ENCODE measurements at places on chromosomes 2 and 18.

GRCh38 chr2:16640867-16641266 is 24.8 kb downstream of the CYRIA start:
- DNase-seq = no peak
- H3K4me3 ChIP-seq = no peak overlapping the region
- no peaks in the 10 kb centered on the region for H3K4me1 ChIP-seq
- H3K27me3 ChIP-seq = no peaks in the 10 kb centered on the region
- no peak overlapping the region for H3K27ac ChIP-seq

- no peaks in the 10 kb centered on the region for H3K27me3 ChIP-seq
- H3K27ac ChIP-seq = no peak overlapping the region
- H3K36me3 ChIP-seq = no peaks in the 10 kb centered on the region
- no peaks in the 10 kb centered on the region for H3K4me1 ChIP-seq
- H3K4me3 ChIP-seq = no peak overlapping the region
Observed at GRCh38 chr2:201888426-201888800, 82.1 kb downstream of the CDK15 start.

- peaks cover 11% of the 10 kb centered on the region for H3K4me1 ChIP-seq
- H3K27me3 ChIP-seq = no peaks in the 10 kb centered on the region
- H3K27ac ChIP-seq = no peak overlapping the region
Observed at GRCh38 chr2:215888680-215889079, 124.7 kb downstream of the MREG start.

- no peak overlapping the region for H3K27ac ChIP-seq
Observed at GRCh38 chr2:221104361-221104811, 467.7 kb downstream of the EPHA4 start.

GRCh38 chr2:182606728-182607681 is 109.1 kb upstream of the DNAJC10 start:
- no peak overlapping the region for H3K4me3 ChIP-seq
- no peak for DNase-seq
- no peaks in the 10 kb centered on the region for H3K4me1 ChIP-seq
- no peaks in the 10 kb centered on the region for H3K27me3 ChIP-seq
- no peaks in the 10 kb centered on the region for H3K36me3 ChIP-seq

- H3K27me3 ChIP-seq = no peaks in the 10 kb centered on the region
- no peak for DNase-seq
- H3K36me3 ChIP-seq = no peaks in the 10 kb centered on the region
Observed at GRCh38 chr2:1286929-1287328, 126.3 kb upstream of the TPO start.

DNA sequence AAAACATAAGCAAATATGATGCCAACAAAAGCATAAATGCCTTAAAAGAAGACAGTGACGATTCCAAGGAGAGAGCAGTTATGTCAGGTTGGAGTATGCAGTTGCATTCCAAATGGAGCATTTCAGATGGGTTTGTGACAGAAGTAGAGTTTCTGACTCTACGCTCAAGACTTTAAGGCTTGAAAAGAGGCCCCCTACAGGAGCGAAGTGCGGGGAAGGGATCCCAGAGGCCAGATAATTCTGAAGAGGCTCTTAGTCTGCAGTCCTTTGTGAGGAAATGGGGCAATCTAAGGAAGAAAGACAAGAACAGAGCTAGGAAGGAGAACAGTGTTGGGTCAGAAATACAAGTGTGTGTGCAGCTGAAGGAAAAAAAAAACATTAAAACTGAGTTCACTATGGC is 95.5 kb downstream of the ZNF521 start:
- DNase-seq = no peak
- no peaks in the 10 kb centered on the region for H3K27me3 ChIP-seq
- H3K36me3 ChIP-seq = no peaks in the 10 kb centered on the region
- H3K27ac ChIP-seq = no peak overlapping the region

GRCh38 chr2:240836781-240837467 is 16.9 kb upstream of the KIF1A start:
- H3K27ac ChIP-seq = no peak overlapping the region
- H3K36me3 ChIP-seq = no peaks in the 10 kb centered on the region
- H3K4me3 ChIP-seq = no peak overlapping the region
- DNase-seq = no peak

DNA sequence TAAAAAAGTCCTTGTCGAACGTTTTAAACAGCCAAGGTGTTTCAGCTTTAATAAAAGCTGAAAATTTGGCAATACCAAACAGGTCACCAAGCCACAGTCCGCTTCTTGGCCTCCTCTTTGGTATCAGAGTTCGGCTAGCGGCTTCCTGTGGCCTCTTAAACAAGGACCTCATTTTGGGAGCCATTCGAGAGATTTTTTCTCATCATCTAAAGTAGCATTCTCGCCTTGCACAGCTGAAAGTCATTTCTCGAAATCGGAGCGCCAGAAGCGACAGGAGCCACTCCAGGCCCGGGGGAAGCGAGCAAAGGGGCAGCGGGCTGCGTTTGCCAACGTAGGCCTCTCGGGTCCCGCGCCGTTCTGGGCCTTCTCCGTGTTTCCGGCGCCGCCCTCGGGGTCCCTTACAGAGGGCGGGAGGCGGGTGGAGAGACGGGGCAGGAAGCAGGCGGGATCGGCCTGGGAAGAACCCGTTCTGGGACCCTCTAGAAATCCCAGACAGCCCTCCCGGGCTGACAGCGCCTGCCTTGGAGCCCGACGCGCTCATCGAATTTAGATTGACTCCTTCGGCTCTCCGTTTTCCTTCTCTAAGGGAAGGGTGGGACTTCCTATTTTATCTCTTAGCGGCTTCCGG is 522 bp upstream of the ZNF407 start:
- H3K27me3 ChIP-seq = no peaks in the 10 kb centered on the region
- peak overlapping the region; percentile 85 for H3K27ac ChIP-seq
- H3K36me3 ChIP-seq = peaks cover 5% of the 10 kb centered on the region
- peak; percentile 94 for DNase-seq
- H3K4me1 ChIP-seq = peaks cover 14% of the 10 kb centered on the region

GRCh38 chr18:53797998-53798495 is 426.4 kb downstream of the MBD2 start:
- H3K36me3 ChIP-seq = no peaks in the 10 kb centered on the region
- H3K27me3 ChIP-seq = no peaks in the 10 kb centered on the region
- no peak overlapping the region for H3K4me3 ChIP-seq
- H3K4me1 ChIP-seq = peaks cover 21% of the 10 kb centered on the region
- H3K27ac ChIP-seq = peak overlapping the region; percentile 69
- DNase-seq = peak; percentile 73

GRCh38 chr2:163191372-163191771 is 352.8 kb upstream of the KCNH7 start:
- no peaks in the 10 kb centered on the region for H3K36me3 ChIP-seq
- H3K4me3 ChIP-seq = no peak overlapping the region

DNA sequence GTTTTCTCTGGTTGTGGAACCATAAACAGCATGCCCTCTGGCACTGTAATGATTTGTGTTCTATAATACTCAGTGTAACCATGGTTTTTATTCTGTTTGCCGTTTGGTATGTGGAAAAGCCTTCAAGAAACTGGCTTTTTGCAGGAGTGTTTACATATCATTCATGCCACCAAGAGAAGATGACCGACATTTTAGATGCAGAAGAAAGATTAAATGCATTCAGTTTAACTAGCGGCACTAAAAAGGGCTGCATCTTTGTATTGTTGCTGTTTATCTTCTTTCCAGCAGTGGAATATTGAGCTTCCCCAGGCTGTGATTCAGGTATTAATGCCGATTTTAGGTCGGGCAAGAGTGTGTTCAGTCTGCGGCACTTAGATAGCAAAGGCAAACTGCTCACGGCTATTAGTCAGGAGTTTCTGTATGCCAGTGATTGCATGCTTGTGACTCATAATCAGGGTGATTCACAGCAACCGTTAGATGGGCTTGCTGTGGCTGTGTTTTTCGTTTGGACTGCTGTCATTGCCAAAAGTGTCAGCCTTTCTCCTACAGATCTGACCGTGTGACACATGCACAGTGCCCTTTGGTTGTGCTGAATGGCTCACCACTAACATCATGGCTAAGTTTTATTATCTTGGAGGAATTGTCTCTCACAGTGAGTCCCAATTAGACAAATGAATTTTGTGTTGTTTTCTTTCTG is 479.7 kb downstream of the PARD3B start:
- H3K4me3 ChIP-seq = no peak overlapping the region
- no peak for DNase-seq
- no peak overlapping the region for H3K27ac ChIP-seq
- H3K36me3 ChIP-seq = no peaks in the 10 kb centered on the region

DNA sequence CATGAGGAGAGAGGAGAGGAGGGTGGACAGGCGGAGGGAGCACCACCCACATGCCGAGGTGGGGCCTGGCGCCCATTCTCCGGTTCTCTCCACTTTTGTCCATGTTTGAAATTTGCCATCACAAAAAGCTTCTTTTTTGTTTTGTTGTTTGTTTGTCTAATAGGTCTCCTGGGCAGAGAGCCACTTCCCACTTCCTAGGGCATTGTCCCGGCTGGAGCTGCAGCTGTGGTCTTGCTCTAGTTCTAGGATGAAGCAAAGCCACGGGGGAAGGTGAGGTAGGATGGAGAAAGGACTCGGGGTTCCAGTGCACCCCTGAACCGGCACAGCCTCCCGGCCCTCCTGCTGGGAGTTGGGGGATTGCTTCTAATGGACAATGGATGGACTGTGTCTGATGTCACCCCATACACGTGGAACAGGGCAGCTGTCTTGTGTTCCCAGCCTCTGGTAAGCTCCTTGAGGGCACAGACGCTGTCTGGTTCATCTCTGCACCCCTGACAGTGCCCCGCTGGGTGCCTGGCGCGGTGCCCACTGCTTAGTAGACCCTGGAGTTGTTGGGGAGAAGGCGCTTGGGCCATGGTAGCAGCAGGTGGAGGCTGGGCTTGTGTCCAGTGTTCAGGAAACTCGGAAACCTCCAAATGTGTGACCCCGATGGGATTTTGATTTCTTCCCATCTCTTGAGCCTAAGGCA is 278.4 kb downstream of the NDUFA10 start:
- DNase-seq = no peak
- H3K4me3 ChIP-seq = no peak overlapping the region
- H3K36me3 ChIP-seq = no peaks in the 10 kb centered on the region
- no peak overlapping the region for H3K27ac ChIP-seq
- H3K27me3 ChIP-seq = peaks cover 8% of the 10 kb centered on the region

GRCh38 chr2:232310121-232310520 is 68.4 kb upstream of the ALPP start:
- no peak for DNase-seq
- no peak overlapping the region for H3K4me3 ChIP-seq
- peaks cover 9% of the 10 kb centered on the region for H3K36me3 ChIP-seq
- H3K4me1 ChIP-seq = no peaks in the 10 kb centered on the region
- no peaks in the 10 kb centered on the region for H3K27me3 ChIP-seq

GRCh38 chr2:78861546-78861945 is 164.0 kb upstream of the REG3G start:
- no peak overlapping the region for H3K27ac ChIP-seq
- H3K4me1 ChIP-seq = no peaks in the 10 kb centered on the region
- no peaks in the 10 kb centered on the region for H3K36me3 ChIP-seq
- H3K4me3 ChIP-seq = no peak overlapping the region
- no peaks in the 10 kb centered on the region for H3K27me3 ChIP-seq

DNA sequence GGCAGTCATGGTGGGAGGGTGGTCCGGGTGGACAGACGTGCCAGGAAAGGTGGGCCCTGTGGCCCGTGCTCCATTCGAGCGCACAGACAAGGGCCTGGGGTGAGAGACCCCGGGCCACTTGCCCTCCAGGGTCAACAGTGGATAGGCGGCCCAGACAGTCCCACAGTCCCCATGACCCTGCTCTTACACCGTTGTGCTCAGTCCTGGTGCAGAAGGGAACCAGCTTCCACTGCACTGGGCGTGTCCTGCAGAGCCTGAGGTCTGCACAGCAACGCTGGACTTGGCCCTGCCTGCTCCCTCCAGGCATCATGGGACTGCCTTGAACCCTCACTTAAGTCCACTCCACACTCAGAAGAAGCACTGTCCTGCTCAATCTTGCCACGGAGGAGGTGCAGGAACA is 52.0 kb downstream of the PXDN start:
- H3K4me3 ChIP-seq = no peak overlapping the region
- no peak for DNase-seq
- peaks cover 8% of the 10 kb centered on the region for H3K36me3 ChIP-seq
- H3K27me3 ChIP-seq = no peaks in the 10 kb centered on the region
- H3K27ac ChIP-seq = no peak overlapping the region

DNA sequence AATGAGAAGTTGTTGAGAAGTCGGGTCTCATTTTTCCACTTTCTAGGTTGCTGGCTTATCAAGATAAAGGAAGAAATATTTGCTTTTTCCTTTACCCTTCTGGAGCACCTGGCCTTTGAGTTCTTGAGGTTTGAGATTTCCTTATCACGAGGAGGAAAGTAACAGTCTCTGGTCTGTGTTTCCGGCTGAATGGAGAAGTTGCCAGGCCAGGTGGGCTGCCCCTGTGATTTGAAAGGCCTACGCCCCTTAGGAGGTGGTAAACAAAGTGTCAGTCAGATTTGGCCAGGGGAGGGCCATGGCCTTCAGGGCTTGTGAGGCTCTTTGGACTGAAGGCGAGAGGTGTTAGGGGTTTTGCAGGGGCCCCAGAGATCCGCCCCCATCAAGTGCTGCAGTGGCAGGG is 156.7 kb upstream of the HAAO start:
- H3K4me3 ChIP-seq = no peak overlapping the region
- no peaks in the 10 kb centered on the region for H3K36me3 ChIP-seq
- H3K4me1 ChIP-seq = peaks cover 43% of the 10 kb centered on the region
- no peaks in the 10 kb centered on the region for H3K27me3 ChIP-seq
- peak overlapping the region; percentile 21 for H3K27ac ChIP-seq

- no peak overlapping the region for H3K4me3 ChIP-seq
- no peaks in the 10 kb centered on the region for H3K4me1 ChIP-seq
- H3K27ac ChIP-seq = no peak overlapping the region
- no peak for DNase-seq
- H3K27me3 ChIP-seq = no peaks in the 10 kb centered on the region
Observed at GRCh38 chr2:186991766-186992417, 142.9 kb upstream of the ZSWIM2 start.

GRCh38 chr2:177556153-177556552 is 163.6 kb downstream of the AGPS start:
- H3K4me3 ChIP-seq = no peak overlapping the region
- no peaks in the 10 kb centered on the region for H3K36me3 ChIP-seq
- no peaks in the 10 kb centered on the region for H3K4me1 ChIP-seq
- no peak overlapping the region for H3K27ac ChIP-seq

GRCh38 chr18:27022477-27022876 is 157.0 kb upstream of the AQP4 start:
- H3K36me3 ChIP-seq = no peaks in the 10 kb centered on the region
- DNase-seq = no peak
- H3K4me3 ChIP-seq = no peak overlapping the region
- no peak overlapping the region for H3K27ac ChIP-seq

- H3K27me3 ChIP-seq = no peaks in the 10 kb centered on the region
- no peak overlapping the region for H3K4me3 ChIP-seq
- DNase-seq = peak; percentile 20
- H3K4me1 ChIP-seq = no peaks in the 10 kb centered on the region
Observed at GRCh38 chr2:12262681-12263436, 453.9 kb upstream of the TRIB2 start.

GRCh38 chr18:519019-519879 is 18.7 kb upstream of the COLEC12 start:
- H3K4me1 ChIP-seq = no peaks in the 10 kb centered on the region
- no peaks in the 10 kb centered on the region for H3K27me3 ChIP-seq
- H3K4me3 ChIP-seq = no peak overlapping the region
- H3K36me3 ChIP-seq = no peaks in the 10 kb centered on the region
- DNase-seq = no peak

DNA sequence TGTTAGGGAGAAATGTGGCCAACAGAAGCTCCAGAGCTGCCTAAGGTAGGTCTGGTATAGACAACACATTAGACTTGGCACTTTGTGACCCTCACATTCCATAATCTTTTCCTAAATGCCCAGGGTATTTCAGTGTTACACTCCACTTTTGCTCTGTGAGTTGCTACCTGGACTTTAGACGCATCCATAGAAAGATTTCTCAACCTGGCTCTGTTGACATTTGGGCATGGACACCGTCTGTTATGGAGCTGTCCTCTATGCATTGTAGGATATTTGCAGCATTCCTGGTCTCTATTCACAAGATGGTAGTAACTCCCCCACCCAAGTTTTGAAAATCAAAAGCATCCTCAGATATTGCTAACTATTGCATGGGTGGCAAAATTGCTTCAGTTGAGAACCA is 136.5 kb upstream of the NETO1 start:
- no peaks in the 10 kb centered on the region for H3K4me1 ChIP-seq
- H3K4me3 ChIP-seq = no peak overlapping the region
- H3K36me3 ChIP-seq = no peaks in the 10 kb centered on the region
- no peak overlapping the region for H3K27ac ChIP-seq

All from large intestine (tissue), 12 donors.